ENCODE measurements at places on chromosomes 3 and 15.

DNA sequence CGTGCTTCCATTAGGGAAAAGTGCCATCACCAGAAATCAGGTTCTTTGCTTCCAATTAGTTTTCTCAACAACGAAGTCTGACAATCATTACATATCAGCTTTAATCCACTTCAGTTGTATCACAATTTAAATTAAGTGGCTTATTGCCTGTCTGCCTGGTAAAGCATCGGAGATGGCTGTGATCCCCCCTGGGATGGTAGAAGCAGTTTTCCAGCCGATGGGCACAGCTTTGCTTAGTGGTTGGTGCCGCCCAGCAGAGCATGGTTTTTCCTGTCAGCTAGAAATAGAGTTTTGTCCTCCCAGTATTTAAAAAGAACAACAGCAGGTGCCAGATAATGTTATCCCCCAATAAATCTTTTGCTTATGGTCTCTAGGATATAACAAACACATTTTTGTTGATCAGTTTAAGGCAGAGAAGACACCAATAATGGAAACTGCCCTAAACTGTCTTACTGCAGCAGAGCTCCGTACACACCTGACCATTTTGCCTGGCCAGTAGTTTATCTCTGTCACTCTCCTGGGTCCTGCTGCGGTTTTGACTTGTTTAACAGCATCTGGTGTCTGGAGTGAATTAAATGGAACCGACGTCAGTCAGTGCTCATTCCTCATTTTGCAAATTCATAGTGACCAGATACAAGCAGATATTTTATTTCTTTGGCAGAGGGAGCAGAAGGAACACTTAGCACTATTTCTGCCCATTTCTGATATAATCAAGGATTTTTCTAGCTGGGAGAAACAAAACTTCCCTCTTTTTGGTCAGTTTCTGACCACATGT is 79.1 kb downstream of the SLC49A4 start:
- no peak for DNase-seq

- no peak for DNase-seq
Measured at GRCh38 chr3:14216257-14217048, 37.8 kb downstream of the LSM3 start.

DNA sequence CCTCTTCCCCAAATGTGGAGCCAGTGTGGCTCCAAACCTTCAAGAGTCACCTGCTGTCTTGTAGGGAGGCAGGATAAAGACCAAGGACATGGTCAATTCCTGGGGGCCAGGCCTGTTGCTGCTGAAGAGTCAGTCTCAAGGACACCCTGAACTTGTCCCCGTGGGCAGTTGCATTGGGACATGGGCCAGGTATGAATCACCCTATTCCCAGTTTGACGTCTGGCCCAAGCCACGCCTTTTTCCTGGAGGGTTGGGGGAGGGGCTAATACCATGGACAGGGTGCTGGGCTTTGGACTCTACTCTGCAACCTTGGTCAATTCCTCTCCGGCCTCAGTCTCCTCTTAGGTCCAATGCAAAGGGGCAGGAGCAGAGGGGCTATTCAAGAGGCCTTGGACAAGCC is 10.4 kb downstream of the ATP2B2 start:
- DNase-seq: no peak

DNA sequence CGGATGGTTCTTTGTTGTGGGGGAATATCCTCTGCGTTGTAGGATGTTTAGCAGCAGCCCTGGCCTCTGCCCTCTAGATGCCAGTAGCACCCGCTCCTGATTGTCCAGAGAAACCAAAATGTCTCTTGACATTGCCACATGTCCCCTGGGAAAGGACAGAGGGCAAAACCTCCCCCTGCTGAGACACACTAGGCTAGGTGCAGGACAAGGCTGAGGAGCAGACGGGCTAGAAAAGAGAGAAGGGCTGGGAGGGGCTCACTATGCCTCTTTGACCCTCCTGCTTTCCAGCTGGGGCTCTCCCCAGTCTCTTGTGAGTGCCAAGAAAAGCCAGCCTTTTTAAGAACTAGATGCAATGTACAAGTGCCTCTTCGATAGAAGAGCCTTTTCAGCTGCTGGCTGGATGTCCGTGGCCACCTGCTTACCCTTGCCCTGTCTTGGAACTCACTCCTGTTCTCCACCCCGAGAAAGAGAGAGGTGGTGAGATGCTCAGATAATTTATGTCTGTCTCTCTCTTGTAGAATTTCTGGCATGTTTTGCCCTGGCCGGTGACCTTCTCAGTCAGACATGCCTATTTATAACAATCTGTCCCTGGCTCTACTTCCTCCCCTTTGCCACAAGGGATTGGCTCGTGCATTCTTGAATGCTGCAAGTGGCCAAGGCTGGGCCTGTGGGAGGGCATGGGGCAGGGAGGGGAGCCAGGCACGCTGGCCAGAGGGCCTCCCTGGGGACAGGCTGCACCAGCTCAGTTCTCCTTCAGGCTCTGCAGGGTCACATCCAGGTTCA is 142.6 kb downstream of the RPLP1 start:
- DNase-seq: peak; percentile 15

- no peak for DNase-seq
Measured at GRCh38 chr3:136836511-136837156, 17.7 kb downstream of the SLC35G2 start.

GRCh38 chr15:93030430-93031102 is 58.4 kb downstream of the RGMA start:
- peak; percentile 49 for DNase-seq

DNA sequence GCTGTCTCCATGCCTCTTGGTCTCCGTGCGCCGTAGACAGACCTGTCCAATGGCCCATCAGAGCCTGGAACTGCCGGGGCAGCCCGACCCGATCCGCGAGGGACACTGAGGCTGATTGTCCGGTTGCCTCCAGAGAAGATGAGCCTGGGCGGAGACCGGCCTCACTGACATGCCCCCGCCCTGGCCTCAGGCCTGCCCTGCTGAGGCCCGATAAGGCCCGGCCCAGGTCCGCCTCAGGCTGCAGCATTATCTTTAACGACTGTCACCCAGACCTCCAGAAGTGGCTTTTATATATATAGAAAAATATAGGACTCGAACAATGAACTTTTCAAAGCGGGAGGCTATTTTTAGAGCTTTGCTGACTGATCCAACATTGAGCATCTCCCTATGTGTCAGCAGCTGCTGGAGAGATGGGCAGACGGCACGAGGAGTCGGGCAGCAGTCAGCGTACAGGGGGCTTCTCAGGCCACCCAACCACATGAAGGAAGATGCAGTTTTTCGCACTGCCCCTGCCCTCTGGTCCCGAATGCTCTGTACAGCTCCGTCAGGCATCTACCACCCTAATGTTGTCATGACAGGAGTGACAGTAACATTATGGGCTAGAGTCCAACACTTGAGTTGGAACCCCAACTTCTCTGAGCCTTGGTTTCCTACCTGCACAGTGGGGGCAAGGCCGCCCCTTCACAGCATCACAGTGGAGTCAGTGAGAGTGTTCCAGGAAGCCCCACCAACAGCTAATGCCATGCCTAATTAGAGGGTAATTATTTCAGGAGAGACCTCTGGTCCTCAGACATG is 112.0 kb upstream of the RPL32 start:
- DNase-seq: no peak

GRCh38 chr3:70558956-70559355 is 246.5 kb upstream of the MDFIC2 start:
- DNase-seq: no peak
